ENCODE measurements at places on chromosomes 16 and 17.

DNA sequence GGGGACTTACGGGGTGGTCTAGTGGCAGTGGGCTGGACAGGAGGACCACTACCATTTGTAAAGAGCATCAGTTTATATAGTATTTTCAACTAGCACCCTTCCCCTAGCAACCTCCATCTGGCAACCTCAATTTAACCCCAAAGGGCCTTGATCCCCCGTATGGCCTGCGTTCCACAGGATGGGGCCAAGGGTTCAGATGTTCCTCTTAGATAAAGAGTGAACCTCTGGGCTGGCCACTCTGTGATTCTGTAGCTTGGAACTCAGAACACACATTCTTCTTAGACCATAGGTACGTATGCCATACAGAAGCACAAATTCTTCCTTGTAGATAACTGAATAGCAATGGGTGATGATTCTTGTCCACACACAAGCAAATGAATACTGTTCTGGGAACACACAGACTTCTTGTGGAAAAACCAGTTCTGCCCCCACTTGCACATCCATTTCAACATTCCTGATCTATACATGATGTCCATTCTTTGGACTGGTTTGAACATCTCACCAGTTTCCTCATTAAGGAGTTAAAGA lies 1.9 kb upstream of the GGA2 start:
- no peak overlapping the region for H3K27ac ChIP-seq
- H3K36me3 ChIP-seq, result peaks cover 2% of the 10 kb centered on the region
- peaks cover 15% of the 10 kb centered on the region for H3K4me1 ChIP-seq

GRCh38 chr17:75096082-75096625 lies 8.4 kb downstream of the SLC16A5 start:
- DNase-seq, result no peak
- no peaks in the 10 kb centered on the region for H3K27me3 ChIP-seq
- H3K4me1 ChIP-seq, result peaks cover 19% of the 10 kb centered on the region
- H3K4me3 ChIP-seq, result no peak overlapping the region
- H3K27ac ChIP-seq, result no peak overlapping the region

DNA sequence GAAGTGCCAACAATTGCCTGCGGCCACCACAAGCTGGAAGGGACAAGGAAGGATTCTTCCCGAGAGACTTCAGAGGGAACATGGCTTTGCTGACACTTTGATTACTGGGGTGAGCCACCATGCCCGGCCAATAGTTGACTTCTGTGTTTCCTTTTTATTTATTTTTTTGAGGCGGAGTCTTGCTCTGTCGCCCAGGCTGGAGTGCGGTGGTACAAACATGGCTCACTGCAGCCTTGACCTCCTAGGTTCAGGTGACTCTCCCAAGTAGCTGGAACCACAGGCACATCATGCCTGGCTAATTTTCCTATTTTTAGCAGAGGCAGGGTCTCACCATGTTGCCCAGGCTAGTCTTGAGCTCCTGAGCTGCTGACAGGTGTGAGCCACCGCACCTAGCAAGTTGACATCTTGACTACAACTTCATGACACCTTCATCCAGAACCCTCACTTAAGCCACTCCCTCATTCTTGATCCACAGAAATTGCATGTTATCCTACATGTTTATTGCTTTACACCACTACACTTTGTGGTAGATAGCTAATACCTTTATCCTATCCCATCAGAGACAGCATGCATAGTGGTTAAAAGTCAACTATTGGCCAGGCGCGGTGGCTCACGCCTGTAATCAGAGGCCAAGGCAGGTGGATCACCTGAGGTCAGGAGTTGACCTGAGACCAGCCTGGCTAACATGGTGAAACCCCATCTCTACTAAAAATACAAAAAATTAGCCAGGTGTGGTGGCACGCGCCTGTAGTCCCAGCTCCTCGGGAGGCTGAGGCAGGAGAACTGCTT lies 16.1 kb upstream of the GPRC5C start:
- no peaks in the 10 kb centered on the region for H3K36me3 ChIP-seq
- H3K4me1 ChIP-seq, result no peaks in the 10 kb centered on the region
- no peak overlapping the region for H3K4me3 ChIP-seq
- no peaks in the 10 kb centered on the region for H3K27me3 ChIP-seq
- no peak for DNase-seq
- no peak overlapping the region for H3K27ac ChIP-seq

DNA sequence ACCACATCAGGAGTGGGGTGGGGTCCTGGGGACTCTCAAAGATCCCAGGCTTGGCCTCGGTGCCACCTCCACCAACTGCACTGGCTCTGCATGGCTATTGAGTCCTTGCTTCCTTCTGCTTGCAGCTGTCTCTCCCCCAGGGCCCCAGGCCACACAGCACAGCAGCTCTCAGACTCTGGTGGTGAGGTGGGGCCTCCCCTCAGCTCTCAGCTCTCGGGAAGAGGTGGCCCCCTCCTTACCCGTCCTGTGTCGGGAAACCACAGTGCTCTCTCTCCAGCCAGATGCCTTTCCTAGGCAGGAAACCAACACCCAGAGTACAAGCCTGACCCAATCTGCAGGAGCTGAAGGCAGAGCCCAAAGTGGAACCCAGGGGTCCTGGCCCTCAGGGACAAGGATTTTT lies 18.5 kb downstream of the SRCIN1 start:
- H3K4me1 ChIP-seq, result peaks cover 51% of the 10 kb centered on the region
- H3K27me3 ChIP-seq, result no peaks in the 10 kb centered on the region

DNA sequence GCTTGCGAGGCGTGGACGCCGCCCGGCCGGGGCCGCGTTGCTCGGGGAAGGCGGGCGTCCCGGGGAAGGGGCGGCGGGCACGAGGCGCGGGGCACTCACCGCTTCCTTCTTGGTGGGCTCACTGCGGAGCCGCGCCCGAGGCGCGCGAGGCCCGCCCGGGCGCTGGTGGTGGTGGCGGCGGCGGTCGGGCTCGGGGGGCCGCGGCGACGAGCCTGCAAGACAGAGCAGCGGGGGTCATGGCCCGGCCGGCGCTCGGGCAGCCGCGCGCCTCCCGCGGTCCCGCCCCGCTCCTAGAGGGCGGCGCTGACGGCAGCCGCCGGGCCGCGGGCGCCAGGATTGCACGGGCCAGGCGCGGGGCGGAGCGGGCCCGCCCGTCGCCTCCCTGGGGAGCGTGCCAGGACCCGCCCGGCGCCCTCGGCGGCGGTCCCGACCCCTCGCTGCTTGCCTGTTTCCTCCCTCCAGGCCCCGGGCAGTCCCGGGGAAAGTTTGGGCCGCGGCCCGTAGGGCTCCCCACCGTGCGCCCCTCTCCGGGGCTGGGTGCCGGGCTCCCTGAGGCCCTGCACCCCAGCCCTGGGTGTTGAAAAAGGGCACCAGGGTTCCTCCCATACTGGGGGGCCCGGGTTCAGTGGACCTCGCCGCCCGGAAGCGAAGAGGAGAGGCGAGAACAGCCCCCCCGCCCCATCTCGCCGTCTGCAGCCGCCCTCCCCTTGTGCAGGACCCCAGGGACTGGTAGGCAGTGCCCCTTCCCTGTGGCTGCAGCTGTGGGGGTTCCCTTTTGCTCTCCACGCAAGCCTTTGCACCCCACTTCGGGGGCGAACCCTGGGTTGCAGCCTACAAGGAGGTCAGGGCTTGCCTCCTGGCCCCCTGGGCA lies at the start of gene C16orf74:
Gene C16orf74 (minus strand): TSS at position 270 of the 871 bp plus-strand sequence. CDS start 15,879 bp downstream, outside the sequence.
- H3K4me3 ChIP-seq, result peak within 1 kb of the TSS; percentile 89
- peak; percentile 23 for DNase-seq
- H3K4me1 ChIP-seq, result peaks cover 5% of the 10 kb centered on the region
- peaks cover 52% of the 10 kb centered on the region for H3K27me3 ChIP-seq
- H3K27ac ChIP-seq, result no peak within 1 kb of the TSS
- H3K36me3 ChIP-seq, result no peaks in the 10 kb centered on the region

GRCh38 chr16:75497558-75497957 lies 2.3 kb upstream of the CHST6 start:
- H3K27ac ChIP-seq, result no peak overlapping the region
- H3K4me1 ChIP-seq, result peaks cover 12% of the 10 kb centered on the region
- peaks cover 8% of the 10 kb centered on the region for H3K27me3 ChIP-seq
- no peak for DNase-seq
- H3K4me3 ChIP-seq, result no peak overlapping the region

DNA sequence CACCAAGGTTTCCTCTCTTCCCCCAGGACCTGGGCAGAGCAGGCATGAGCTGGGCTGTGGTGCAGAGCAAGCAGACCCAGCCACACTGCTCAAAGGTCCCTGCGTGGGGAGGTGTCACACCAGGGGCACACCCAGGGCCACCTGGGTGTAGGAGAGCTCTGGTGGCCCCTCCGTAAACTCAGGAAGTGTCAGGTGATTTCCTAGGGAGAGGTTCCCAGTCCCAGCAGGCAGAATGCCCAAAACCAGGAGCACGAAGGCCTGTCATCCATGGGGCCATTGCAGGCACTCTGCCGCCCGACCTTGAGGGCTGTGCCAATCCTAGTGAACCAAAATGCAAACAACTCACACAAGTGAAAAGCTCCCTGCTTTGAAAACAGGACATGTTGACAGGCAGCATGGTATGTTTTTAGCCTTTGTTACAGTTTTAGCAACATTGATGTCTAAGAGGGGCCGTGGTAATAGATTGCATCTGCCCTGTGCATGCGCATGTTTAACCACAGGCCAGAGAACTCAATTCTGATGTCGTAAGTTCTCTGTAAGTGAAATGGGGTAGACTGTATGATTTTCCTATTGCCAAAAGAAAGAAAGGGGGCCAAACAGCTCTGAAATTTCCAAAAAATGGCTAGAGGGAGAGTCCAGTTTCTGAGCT lies 21.3 kb downstream of the CIBAR2 start:
- no peaks in the 10 kb centered on the region for H3K36me3 ChIP-seq
- H3K27ac ChIP-seq, result peak overlapping the region; percentile 43
- no peak for DNase-seq
- peaks cover 17% of the 10 kb centered on the region for H3K4me1 ChIP-seq
- H3K27me3 ChIP-seq, result no peaks in the 10 kb centered on the region

DNA sequence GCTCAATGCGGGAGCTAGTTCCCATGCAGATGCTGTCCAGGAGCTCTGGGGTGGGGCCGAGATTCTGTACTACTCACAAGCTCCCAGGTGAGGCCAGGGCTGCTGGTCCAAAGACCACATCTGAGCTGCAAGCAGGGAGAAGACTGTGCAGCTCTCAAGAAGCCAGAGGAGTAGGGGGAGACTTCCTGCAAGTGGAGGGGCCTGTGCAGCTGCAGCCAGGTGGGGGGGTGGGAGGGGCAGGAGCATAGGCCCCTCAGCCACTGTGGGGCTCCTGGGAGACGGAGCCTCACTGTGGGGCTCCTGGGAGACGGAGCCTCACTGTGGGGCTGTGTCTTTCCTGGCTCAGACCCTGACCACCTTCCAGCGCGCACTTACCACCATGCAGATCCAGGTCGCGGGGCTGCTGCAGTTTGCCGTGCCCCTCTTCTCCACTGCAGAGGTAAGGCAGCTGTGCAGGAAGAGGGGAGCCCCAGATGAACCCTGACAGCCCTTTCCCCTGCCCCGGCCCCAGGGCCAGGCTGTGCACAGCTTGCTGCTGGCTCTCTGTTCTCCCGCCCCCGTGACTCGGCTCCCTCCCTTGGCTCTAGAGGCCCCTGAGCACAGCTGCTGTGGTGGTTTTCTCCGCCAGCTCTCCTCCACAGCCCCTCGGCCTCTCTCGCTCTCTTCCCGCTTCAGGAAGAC lies 24.3 kb upstream of the DNAI2 start:
- no peak overlapping the region for H3K4me3 ChIP-seq
- peaks cover 39% of the 10 kb centered on the region for H3K4me1 ChIP-seq
- no peaks in the 10 kb centered on the region for H3K36me3 ChIP-seq
- H3K27ac ChIP-seq, result no peak overlapping the region
- H3K27me3 ChIP-seq, result no peaks in the 10 kb centered on the region
- no peak for DNase-seq

GRCh38 chr16:89409161-89409711 lies 81.1 kb downstream of the ANKRD11 start:
- DNase-seq, result no peak
- peaks cover 80% of the 10 kb centered on the region for H3K4me1 ChIP-seq
- H3K27ac ChIP-seq, result no peak overlapping the region

DNA sequence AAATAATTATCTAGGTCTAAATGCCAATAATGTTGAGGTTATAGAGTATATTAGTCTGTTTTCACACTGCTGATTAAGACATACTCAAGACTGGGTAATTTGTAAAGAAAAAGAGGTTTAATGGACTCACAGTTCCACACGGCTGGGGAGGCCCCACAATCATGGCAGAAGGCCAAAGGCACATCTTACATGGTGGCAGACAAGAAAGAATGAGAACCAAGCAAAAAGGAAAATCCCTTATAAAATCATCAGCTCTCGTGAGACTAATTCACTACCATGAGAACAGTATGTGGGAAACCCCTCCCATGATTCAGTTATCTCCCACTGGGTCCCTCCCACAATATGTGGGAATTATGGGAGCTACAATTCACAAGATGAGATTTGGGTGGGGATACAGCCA lies 2.9 kb upstream of the KATNB1 start:
- DNase-seq, result no peak
- H3K27ac ChIP-seq, result no peak overlapping the region
- H3K36me3 ChIP-seq, result peaks cover 2% of the 10 kb centered on the region
- peak overlapping the region; percentile 72 for H3K4me3 ChIP-seq
- H3K27me3 ChIP-seq, result no peaks in the 10 kb centered on the region
- peaks cover 21% of the 10 kb centered on the region for H3K4me1 ChIP-seq

DNA sequence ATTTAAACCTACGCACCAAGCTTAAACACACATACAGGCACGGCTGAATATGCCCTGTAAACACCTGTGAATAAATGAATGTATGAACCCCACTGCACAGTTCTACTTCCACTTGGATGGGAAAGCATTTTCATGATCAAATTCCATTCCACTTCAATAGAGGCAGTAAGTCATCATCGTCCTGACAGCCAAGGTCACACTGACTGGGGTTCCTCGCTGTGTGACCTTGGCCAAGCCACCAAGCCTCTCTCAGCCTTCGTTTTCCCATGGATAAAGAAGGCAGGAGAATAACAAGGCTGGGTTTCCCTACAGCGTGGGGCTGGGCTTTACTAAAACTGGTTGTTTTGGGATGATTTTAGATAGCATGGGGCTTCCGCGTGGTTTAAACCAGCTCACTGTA lies 82.8 kb downstream of the TBC1D16 start:
- peaks cover 5% of the 10 kb centered on the region for H3K36me3 ChIP-seq
- H3K4me3 ChIP-seq, result peak overlapping the region; percentile 23
- H3K27ac ChIP-seq, result no peak overlapping the region
- peaks cover 58% of the 10 kb centered on the region for H3K4me1 ChIP-seq

DNA sequence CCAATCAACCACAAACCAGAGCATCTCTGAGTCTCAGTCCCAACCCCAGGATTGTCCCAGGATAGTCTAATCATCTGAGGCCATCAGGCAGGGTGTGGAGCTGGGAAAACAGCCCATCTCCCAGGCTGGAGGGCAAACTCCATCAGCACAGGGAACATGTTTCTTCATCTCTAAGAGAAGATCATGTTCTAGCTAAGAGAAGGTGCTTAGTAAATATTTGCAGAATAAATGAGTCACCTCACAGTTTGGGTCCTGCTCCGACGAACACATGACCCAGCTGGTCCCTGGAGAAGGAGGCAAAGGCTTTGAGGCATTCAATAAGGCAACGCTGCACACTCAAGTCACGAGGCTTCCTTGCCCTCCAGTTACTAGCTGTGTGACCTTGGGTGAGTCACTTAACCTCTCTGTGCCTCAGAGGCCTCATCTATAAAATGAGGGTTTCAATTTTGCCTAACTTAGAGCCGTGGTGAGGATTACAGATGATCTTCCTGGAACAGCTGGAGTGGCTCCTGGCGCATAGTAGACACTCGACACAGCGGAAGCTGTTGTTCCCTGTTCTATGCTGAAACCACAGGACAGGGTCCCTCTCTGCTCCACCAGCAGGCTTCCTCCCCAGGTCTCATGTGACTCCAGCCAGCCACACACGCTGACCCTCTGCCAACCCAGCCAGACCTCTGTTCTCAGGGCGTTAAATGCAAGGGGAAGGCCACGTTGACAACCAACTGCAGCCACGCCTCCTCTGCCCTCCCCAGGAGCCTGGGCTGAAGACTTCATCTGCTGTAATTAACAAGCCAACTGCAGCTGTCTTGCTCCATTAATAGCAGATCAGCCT lies 10.3 kb upstream of the RPL38 start:
- H3K27ac ChIP-seq, result peak overlapping the region; percentile 1
- H3K36me3 ChIP-seq, result no peaks in the 10 kb centered on the region
- peaks cover 29% of the 10 kb centered on the region for H3K27me3 ChIP-seq
- no peak for DNase-seq
